Activated CD8-positive, alpha-beta T cell treated with anti-CD3 and anti-CD28 coated beads, Interleukin-2, amount 10 ng/mL, durations not matched to agents 7 days and 5 days (primary cell): ENCODE measurements at places on chromosomes 11 and 22. TPM values are rescaled to one million over a fixed set of nuclear protein-coding genes. Genes with fewer than 3 reads are reported as not detected.

GRCh38 chr11:46421257-46421880 is 29.8 kb upstream of the CHRM4 start:
- no peak overlapping the region for H3K4me3 ChIP-seq
- H3K27me3 ChIP-seq = no peaks in the 10 kb centered on the region

GRCh38 chr11:12403122-12403996 is 26.0 kb downstream of the PARVA start:
- H3K4me1 ChIP-seq = no peaks in the 10 kb centered on the region
- no peak overlapping the region for H3K4me3 ChIP-seq
- DNase-seq = no peak
- peaks cover 3% of the 10 kb centered on the region for H3K27me3 ChIP-seq
- no peaks in the 10 kb centered on the region for H3K36me3 ChIP-seq
- no peak overlapping the region for H3K27ac ChIP-seq

DNA sequence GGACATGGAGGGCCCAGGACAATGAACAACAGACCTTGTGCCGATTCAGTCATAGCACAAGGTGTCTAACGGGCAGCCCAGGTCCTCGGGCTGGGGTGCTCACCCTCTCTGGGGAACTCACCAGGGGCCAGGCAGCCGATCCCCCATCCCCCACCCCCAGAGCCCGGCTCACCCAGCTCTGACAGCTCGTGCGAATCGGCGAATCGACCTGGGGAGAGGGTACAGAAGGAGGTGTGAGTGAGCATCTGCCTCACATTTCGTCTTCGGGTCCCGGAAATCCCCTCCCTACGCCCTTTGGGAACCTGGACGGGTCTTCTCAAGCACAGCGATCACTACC is 423 bp downstream of the PEX16 start:
- peaks cover 16% of the 10 kb centered on the region for H3K36me3 ChIP-seq
- peak overlapping the region; percentile 99 for H3K27ac ChIP-seq
- H3K4me3 ChIP-seq = peak overlapping the region; percentile 94
- H3K27me3 ChIP-seq = peaks cover 6% of the 10 kb centered on the region

- H3K4me3 ChIP-seq = peak overlapping the region; percentile 95
- peaks cover 28% of the 10 kb centered on the region for H3K4me1 ChIP-seq
- H3K27me3 ChIP-seq = no peaks in the 10 kb centered on the region
- DNase-seq = peak; percentile 34
- peak overlapping the region; percentile 98 for H3K27ac ChIP-seq
Observed at GRCh38 chr11:47765086-47765485, 2.1 kb downstream of the FNBP4 start.

- H3K36me3 ChIP-seq = no peaks in the 10 kb centered on the region
- no peak overlapping the region for H3K27ac ChIP-seq
- no peak overlapping the region for H3K4me3 ChIP-seq
- H3K27me3 ChIP-seq = peaks cover 1% of the 10 kb centered on the region
Observed at GRCh38 chr11:121961321-121961801, 154.7 kb downstream of the BLID start.

The SLC22A25 gene
- not detected for total RNA-seq

DNA sequence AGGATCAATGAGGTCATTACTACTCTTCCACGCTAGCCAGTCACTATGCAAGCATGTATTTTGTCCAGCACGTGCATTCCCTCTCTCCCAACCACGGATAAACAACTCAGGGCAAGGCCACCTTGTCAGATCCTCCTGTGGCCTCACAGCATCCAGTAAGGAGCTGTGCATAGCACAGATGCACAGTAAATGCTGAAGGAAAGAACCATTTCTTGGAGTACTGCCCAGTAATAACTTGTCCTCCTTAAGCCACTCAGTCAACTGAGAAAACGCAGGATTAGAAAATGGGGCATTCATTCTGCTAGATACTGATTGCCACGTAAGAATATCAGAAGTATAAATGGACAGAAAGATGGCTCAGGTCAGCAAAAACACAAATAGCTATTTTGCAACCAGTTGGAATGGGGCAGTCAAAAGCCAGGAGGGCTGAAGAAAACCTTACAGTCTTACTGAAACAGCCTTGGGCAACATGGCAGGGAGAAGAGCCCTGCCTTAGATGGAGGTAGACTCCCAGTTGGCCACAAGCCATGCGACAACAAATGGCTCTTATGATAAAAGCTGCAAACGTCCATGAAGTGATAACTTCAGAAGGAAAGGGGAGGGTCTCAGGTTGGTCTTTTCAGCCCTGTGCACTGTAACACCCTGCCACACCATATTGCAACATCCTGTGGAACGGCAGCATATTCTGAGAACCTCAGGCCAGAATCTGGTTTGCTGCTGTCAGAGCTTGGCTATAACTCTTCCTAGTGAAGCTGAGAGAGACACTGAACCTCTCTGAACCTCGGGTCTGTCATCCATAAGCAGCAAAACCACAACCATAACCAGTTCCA is 23.0 kb downstream of the PC start:
- H3K27ac ChIP-seq = no peak overlapping the region
- H3K4me3 ChIP-seq = no peak overlapping the region
- peaks cover 3% of the 10 kb centered on the region for H3K27me3 ChIP-seq
- no peak for DNase-seq
- no peaks in the 10 kb centered on the region for H3K4me1 ChIP-seq
- H3K36me3 ChIP-seq = no peaks in the 10 kb centered on the region

DNA sequence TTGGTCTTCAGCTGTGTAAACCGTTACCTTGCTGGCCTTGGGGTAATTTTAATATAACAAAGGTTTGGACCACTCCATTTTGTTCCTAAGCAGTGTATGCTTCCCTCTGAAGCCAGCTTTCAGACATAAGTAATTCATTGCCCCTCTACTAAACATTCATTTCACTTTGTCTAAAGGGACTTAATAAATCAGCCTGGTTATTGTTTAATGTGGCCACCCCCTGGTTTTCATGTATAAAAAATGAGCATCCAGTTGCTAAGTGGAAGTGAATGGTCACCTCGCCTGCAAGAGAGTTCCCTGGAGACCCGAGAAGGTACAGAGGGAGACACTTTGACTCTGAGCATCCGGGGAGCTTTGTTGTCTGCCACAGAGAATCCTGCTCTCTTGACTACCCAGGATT is 3.9 kb downstream of the ABTB2 start:
- H3K27me3 ChIP-seq = peaks cover 33% of the 10 kb centered on the region
- H3K4me3 ChIP-seq = no peak overlapping the region
- peaks cover 25% of the 10 kb centered on the region for H3K4me1 ChIP-seq
- no peak overlapping the region for H3K27ac ChIP-seq
- DNase-seq = no peak

The CRYBA4 gene
- not detected for total RNA-seq

GRCh38 chr11:62459080-62459479 is 40.2 kb downstream of the SCGB1A1 start:
- H3K27ac ChIP-seq = no peak overlapping the region
- no peaks in the 10 kb centered on the region for H3K4me1 ChIP-seq
- no peak for DNase-seq
- H3K4me3 ChIP-seq = no peak overlapping the region
- H3K27me3 ChIP-seq = no peaks in the 10 kb centered on the region

- H3K36me3 ChIP-seq = no peaks in the 10 kb centered on the region
- H3K4me1 ChIP-seq = peaks cover 35% of the 10 kb centered on the region
- H3K27me3 ChIP-seq = no peaks in the 10 kb centered on the region
- peak overlapping the region; percentile 87 for H3K4me3 ChIP-seq
- H3K27ac ChIP-seq = peak overlapping the region; percentile 82
- DNase-seq = peak; percentile 81
Observed at GRCh38 chr11:112280268-112281126, 19.8 kb upstream of the PLET1 start.

DNA sequence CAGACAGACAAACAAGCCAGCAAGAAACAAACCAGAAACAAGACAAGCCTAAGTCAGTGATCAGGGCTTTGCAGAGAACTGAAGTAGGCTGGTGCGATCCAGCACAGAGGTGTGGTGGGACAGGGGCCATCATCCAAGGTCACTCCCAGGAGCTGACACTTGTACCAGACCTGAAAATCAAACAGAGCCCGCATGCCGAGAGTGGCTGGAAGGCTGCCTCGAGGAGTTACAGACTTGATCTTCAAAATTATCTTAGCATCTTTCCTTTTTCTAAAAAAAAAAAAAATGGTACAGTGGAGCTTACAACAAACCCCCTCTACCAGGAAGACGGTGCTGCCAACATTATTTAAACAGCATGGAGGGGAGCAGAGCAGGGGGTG is 8.8 kb upstream of the SCUBE1 start:
- no peaks in the 10 kb centered on the region for H3K36me3 ChIP-seq
- no peak overlapping the region for H3K4me3 ChIP-seq
- no peaks in the 10 kb centered on the region for H3K4me1 ChIP-seq
- no peak for DNase-seq
- no peak overlapping the region for H3K27ac ChIP-seq

GRCh38 chr11:14374922-14375830 is 16.2 kb upstream of the RRAS2 start:
- H3K36me3 ChIP-seq = peaks cover 1% of the 10 kb centered on the region
- no peak for DNase-seq
- no peak overlapping the region for H3K4me3 ChIP-seq
- peaks cover 44% of the 10 kb centered on the region for H3K4me1 ChIP-seq
- H3K27ac ChIP-seq = peak overlapping the region; percentile 17

The NAALAD2 gene
- not detected for total RNA-seq

The SNU13 gene
- total RNA-seq = 200 TPM

GRCh38 chr11:96484361-96484760 is 94.5 kb downstream of the JRKL start:
- DNase-seq = no peak
- no peaks in the 10 kb centered on the region for H3K36me3 ChIP-seq
- H3K27ac ChIP-seq = no peak overlapping the region
- H3K4me3 ChIP-seq = no peak overlapping the region
- H3K27me3 ChIP-seq = peaks cover 2% of the 10 kb centered on the region
- H3K4me1 ChIP-seq = no peaks in the 10 kb centered on the region

GRCh38 chr11:72724851-72725723 is 27.1 kb downstream of the ARAP1 start:
- H3K27ac ChIP-seq = peak overlapping the region; percentile 80
- peak; percentile 90 for DNase-seq
- H3K27me3 ChIP-seq = no peaks in the 10 kb centered on the region
- peaks cover 13% of the 10 kb centered on the region for H3K36me3 ChIP-seq
- no peak overlapping the region for H3K4me3 ChIP-seq
